Heart right ventricle (tissue), 16 donors: ENCODE measurements at places on chromosomes 12 and 14. TPM values are rescaled to one million over a fixed set of nuclear protein-coding genes. Genes with fewer than 3 reads are reported as not detected.

The SIX6 gene
- not detected for total RNA-seq

DNA sequence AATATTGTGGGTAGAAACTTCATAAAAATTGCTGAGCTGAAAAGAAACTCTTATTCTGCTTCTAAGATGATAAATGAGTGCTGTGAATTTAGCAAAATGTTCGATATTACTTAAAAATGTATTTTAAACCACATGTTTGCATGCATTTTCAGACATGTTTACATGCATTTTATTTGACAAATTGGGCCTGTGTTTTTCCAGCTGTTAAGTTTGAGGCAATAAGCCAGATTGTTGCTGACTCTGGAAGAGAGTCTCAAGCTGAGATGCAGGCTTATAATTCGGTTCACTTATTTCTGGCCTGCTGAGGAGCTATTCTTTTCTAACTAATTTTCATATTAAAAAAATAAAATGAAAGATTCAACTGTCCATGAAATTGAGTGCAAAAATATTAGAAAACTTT lies 110.1 kb downstream of the SYNE2 start:
- no peak overlapping the region for H3K4me3 ChIP-seq
- no peak overlapping the region for H3K27ac ChIP-seq
- no peaks in the 10 kb centered on the region for H3K27me3 ChIP-seq

DNA sequence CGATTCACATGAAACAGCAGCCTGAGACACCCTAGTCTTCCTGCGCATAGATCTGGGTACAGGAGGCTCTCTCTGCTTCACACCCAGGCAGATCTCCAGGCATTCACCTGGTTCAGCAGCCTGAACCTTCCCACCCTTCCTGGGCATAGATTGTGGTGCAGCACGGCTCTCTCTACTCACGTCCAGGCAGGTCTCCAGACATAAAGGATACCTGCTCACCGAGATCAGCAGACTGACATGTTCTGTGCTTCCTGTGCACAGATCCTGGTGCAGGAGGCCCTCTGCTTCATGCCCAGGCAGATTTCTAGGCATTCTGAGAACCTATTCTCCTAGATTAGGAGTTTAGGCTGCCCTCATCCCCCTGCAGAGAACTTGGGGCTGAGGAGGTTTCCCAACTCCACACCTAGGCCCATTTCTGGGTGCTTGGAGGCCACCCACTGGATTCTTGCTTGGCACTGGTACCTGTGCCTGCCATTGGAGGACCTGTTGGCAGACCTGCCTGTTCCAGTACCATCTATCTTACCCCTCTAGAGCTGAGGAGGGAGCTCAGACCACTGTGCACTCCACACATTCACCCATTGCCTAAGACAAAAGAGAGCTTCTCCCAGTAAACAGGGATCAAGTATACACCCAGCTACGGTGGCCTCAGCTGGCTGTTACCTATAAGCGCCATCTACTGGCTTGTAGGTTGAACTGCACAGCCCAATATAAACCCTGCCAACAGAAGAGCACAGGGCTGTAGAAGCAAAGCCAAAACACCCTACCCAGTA lies 28.0 kb upstream of the GARIN6 start:
- no peak overlapping the region for H3K4me3 ChIP-seq
- no peaks in the 10 kb centered on the region for H3K4me1 ChIP-seq
- H3K36me3 ChIP-seq: no peaks in the 10 kb centered on the region
- H3K27ac ChIP-seq: no peak overlapping the region

The CACNA1C gene
- total RNA-seq: 185 TPM

DNA sequence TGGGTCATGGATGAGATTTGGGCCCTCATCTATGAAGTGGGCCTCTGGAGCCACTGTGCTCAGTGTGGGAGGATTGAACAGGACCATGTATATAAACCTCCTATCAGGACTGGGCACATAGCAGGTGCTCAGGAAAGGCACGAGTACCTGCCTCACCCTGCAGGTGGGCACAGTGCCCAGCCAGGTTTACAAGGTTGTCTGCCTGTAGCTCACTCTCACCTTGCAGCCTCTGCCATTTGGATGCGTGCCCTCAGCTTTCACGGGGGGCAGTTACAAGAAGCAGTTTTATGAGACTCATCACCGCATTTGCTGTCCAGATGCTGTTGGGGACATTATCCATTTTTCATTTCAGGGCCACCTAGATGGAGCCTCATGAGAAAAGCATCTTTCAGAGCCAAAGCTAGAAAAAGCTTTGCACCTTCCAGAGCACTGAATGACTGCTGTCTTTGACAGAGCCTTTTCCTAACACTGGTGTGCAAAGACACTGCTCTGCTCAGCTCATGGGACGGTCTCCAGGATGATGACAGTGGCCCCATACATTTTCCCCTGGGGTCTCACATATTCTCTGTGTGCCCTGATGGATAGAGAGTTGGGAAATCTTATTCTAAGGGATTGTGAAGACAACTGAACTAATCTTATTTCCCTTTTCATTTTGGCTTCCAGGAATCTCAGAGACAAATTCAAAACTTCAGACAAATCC lies 327.5 kb upstream of the RTL1 start:
- DNase-seq: no peak
- no peak overlapping the region for H3K4me3 ChIP-seq
- no peaks in the 10 kb centered on the region for H3K4me1 ChIP-seq
- H3K27ac ChIP-seq: no peak overlapping the region

The CLMN gene
- total RNA-seq: 11.0 TPM

The GPN3 gene
- 28.1 TPM for total RNA-seq

DNA sequence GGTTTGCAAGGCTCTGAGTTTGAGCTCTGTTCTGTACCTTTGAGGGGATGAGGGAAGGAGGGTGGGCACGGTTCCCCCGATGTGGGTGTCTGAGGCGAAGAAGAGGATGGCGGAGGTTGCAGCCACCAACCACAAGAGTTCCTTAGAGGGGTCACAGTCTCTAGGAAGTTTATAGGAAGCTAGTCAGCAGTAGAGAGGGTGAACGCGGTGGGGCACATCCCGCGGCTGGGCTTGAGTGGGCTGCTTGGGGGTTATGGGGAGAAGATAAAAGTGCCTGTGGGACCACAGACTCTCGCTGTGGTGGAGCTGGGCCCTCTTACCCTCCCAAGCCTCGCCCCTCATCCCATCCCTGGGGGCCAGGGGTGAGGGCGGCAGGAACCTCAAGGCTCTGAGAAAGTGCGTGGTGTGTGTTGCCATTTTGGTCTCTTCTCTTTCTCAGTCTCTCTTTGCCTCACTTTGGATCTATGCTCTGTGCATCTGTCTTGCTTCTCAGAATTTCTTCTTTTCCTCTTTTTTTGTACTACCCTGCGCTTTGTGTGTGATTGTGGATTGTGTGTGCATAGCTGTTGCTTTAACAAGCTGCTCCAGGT lies 2.7 kb downstream of the CD4 start:
- H3K4me1 ChIP-seq: no peaks in the 10 kb centered on the region
- H3K36me3 ChIP-seq: no peaks in the 10 kb centered on the region
- peaks cover 4% of the 10 kb centered on the region for H3K27me3 ChIP-seq
- DNase-seq: no peak
- H3K27ac ChIP-seq: no peak overlapping the region

The TMEM132C gene
- total RNA-seq: 1.9 TPM

- no peak overlapping the region for H3K27ac ChIP-seq
- H3K4me3 ChIP-seq: no peak overlapping the region
- no peak for DNase-seq
- no peaks in the 10 kb centered on the region for H3K4me1 ChIP-seq
- H3K36me3 ChIP-seq: no peaks in the 10 kb centered on the region
Measured at GRCh38 chr14:96213871-96214465, 9.3 kb downstream of the BDKRB2 start.

The EMP1 gene
- 78.8 TPM for total RNA-seq

The GPRC5D gene
- total RNA-seq: not detected

The RBM23 gene
- total RNA-seq: 27.8 TPM

DNA sequence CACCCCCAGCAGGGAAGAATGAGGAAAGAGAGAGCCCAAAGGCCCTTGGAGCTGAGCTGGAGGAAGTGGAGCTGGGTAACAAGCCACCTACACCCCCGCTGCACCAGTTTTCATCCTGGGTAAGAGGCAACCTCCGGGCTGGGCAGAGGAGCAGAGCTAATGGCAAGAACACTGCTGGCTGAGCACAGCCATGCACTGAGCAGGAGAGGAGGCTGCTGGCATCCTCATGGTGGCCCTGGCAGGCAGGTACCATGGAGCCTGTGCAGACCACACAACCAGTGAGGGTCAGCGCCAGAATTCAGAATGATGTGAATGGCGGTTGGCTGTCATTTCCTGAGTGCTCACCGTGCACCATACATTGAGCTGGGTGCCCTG lies 29.7 kb downstream of the PLEKHH1 start:
- no peak overlapping the region for H3K4me3 ChIP-seq
- no peaks in the 10 kb centered on the region for H3K36me3 ChIP-seq
- no peaks in the 10 kb centered on the region for H3K4me1 ChIP-seq
- no peak for DNase-seq

DNA sequence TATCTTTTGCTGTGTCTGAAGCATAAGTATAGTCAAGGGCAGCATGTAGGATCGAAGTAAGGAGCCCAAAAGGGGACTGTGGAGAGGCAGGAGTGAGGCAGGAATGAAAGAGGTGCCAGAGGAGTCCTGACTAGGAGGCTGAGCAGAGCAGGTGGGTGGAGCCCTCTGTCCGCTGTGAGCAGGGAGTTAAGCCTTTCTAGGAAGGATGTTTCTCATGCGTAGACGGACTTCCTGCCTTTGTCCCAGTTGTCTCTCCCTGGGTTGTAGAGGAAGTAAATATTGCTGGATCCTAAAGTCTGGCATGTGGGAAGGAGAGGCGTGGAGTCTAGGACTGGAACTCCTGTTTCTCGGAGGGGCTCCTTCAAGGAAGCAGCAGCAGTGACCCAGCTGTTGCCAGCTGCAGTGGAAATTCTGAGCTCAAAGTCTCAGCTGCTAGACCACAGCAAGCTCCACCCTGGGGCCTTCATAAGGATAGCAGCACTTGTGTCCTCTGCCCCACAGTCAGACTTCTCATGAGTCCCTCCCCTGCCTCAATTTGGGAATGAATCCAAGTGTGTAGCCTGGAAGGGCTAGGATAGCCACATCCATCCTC lies 44.0 kb downstream of the RBMS2 start:
- H3K4me1 ChIP-seq: peaks cover 50% of the 10 kb centered on the region
- H3K36me3 ChIP-seq: peaks cover 68% of the 10 kb centered on the region
- peak overlapping the region; percentile 86 for H3K27ac ChIP-seq
- H3K4me3 ChIP-seq: peak overlapping the region; percentile 14
- peak; percentile 67 for DNase-seq

- H3K27ac ChIP-seq: no peak overlapping the region
- H3K27me3 ChIP-seq: no peaks in the 10 kb centered on the region
- no peaks in the 10 kb centered on the region for H3K4me1 ChIP-seq
- H3K36me3 ChIP-seq: no peaks in the 10 kb centered on the region
- H3K4me3 ChIP-seq: no peak overlapping the region
- DNase-seq: no peak
Measured at GRCh38 chr12:53844994-53845844, 93.4 kb upstream of the HOXC13 start.

The TMTC2 gene
- 1.9 TPM for total RNA-seq

- H3K27ac ChIP-seq: no peak overlapping the region
- H3K4me1 ChIP-seq: no peaks in the 10 kb centered on the region
- no peak for DNase-seq
- H3K4me3 ChIP-seq: no peak overlapping the region
- H3K36me3 ChIP-seq: no peaks in the 10 kb centered on the region
Measured at GRCh38 chr14:96135285-96135684, 69.4 kb upstream of the BDKRB2 start.

The RTL1 gene
- total RNA-seq: not detected

DNA sequence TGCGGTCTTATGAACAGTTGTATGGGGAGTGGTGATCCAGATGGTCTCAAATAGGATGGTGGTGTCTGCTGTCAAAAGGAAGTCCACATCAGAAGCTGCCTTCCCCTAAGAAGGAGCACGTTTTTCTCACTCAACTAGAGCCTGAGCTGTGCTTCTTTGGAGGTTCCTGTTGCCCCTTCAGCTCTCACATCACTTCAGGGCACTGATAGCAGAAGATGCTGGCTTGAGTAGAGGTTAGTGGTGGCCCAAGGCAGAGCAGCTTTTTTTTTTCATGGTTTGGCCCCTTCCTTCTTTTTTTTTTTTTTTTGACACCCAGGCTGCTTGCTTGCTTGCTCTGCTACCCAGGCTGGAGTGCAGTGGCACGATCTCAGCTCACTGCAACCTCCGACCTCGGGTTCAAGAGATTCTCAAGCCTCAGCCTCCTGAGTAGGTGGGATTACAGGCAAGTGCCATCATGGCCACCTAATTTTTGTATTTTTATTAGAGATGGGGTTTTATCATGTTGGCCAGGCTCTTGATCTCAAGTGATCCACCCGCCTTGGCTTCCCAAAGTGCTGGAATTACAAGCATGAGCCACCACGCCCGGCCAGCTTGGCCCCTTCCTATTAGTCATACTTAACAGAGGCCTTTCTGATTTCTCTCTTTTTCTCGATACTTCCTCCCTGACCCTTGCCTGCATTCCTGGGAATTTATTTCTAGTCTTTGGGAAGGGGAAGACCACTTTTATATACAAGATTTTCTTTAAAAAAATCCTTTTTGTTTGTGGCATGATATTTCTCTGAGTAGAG lies 31.6 kb downstream of the KLRD1 start:
- no peak for DNase-seq
- H3K36me3 ChIP-seq: no peaks in the 10 kb centered on the region
- H3K4me3 ChIP-seq: no peak overlapping the region
- H3K27ac ChIP-seq: no peak overlapping the region
- H3K4me1 ChIP-seq: no peaks in the 10 kb centered on the region

DNA sequence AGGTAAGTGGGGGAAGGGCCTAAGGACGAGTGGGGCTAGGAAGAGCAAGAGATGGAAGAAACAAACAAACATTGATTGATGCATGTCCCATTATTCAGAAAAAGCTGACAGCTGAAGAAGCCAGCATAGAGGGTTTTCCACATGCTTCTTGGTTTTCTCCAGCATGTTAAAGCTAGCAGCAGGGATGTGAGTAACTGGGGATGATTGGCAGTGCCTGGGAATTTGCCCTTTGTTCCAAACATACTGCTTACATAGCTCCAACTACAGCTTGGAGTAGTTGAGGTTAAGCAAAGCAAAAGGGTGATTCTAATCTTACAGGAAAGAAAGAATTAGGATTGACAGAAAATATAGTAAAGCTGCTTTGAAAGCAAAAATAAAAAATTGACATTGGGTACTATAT lies 68.0 kb upstream of the IFNG-AS1 start:
- no peak overlapping the region for H3K4me3 ChIP-seq
- H3K27me3 ChIP-seq: no peaks in the 10 kb centered on the region
- no peak overlapping the region for H3K27ac ChIP-seq
- H3K4me1 ChIP-seq: no peaks in the 10 kb centered on the region
- H3K36me3 ChIP-seq: no peaks in the 10 kb centered on the region

- DNase-seq: no peak
- no peak overlapping the region for H3K27ac ChIP-seq
- H3K4me1 ChIP-seq: no peaks in the 10 kb centered on the region
- no peak overlapping the region for H3K4me3 ChIP-seq
Measured at GRCh38 chr12:4962539-4963486, 53.1 kb downstream of the KCNA1 start.

The ABCD2 gene
- total RNA-seq: 5.4 TPM

The TAS2R19 gene
- total RNA-seq: 1.2 TPM

The GZMH gene
- total RNA-seq: 0.47 TPM
